Activated naive CD4-positive, alpha-beta T cell treated with anti-CD3 and anti-CD28 coated beads for 36 hours (primary cell): ENCODE measurements at places on chromosomes 11 and 22. TPM values are rescaled to one million over a fixed set of nuclear protein-coding genes. Genes with fewer than 3 reads are reported as not detected.

DNA sequence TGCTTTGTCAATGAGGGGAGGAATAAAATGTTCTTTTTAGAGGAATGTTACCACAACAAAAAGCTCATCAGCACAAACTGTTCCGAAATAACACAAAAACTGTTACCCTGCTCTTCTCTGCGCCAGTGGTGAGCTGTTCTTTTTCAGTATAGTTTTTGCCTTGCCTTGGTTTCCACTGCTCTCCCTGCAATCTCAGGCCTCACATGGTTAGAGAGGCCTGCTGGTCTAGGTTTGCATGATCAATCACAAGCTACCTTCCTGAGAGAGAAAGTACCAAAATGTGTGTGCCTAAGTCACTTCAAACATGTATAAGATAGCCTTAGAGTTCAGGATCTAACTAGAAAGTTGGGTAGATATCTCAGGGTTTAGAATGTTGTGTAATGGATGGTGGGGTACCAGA, 114.6 kb downstream of the STIM1 start:
- DNase-seq: peak; percentile 58

GRCh38 chr11:91984033-91984584, 240.5 kb upstream of the FAT3 start:
- DNase-seq: no peak

DNA sequence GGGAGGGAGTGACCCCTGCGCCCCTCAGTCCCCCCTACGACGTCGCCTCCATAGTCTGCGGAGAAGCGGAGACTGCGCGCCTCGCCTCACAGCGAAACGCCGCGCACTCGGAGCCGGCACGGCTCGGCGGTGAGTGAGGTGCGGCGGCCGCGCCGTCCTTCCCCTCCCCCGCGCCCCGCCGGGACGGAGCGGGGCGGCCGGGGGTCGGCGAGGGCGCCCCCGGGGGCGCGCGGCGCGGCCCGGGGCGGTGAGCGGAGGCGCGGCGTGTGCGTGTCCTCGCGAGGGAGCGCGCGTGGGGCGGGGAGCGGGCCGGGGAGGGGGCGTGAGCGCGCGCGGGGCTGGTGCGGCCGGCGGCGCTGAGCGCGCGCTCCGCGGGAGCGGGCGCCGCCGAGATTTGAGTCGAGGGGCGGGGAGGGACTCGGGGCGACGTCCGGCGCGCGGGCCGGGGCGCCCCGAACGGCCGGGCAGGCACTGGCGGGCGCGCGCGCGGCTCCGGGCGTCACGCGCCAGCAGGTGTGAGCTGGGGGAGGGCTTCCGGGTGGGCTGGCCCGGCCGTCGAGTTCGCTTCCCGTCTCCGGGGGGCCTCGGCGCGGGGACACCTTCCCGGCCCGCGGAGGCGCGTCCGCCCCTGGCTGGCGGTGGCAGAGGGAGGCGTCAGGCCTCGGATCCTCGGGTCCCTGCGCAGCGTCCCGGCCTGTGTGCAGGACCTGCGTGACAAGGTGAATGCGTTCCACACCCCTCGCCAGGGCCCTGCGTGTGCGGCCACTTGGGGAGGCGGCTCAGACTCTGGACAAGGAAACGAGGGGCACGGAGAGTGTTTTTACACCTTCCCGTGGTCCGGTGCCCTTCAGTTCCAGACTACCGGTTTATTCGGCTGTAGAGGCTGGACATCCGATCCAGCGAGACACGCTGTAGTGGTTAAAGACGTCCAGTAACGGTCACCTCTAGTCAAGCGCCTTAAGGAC, 50.4 kb downstream of the FAM83F start:
- DNase-seq: peak; percentile 80

The OR2D2 gene
- total RNA-seq: not detected

DNA sequence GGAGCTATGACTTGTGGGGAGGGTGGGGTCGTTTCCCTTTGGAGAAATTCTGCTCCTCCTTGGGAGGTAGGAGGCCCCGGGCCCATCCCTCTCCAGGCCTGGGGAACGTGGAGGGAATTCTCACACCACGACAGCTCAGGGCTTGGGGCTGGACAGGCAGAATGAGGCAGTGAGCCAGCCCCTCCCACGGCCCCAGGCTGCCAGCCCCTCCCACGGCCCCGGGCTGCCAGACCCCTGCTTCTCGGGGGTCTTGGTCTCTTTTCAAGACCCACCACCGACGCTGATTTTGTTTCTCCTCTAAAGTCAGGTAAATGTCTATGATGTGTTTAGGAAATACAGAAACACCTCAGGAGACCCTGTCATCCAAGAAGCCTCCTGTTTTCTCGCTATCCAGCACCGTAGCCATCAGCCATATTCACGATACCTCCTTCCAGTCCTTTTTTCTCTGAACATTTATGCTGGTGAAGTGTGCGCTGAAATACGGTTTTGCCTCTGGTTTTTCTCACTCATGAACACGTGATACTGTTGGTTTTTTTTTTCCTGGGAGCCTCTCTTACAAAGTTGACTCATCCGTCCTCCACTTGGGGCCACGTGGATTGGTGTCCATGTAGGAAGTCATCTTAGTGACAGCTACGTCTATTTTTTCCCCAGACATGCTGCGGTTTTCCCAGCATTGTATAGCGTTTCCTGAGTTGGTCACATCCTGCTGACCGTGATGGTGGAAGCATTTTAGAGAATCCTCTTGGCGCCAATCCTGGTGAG, 1219.6 kb downstream of the BRD1 start:
- DNase-seq: no peak

- DNase-seq: no peak
Measured at GRCh38 chr22:36797911-36798673, 18.7 kb downstream of the PVALB start.

DNA sequence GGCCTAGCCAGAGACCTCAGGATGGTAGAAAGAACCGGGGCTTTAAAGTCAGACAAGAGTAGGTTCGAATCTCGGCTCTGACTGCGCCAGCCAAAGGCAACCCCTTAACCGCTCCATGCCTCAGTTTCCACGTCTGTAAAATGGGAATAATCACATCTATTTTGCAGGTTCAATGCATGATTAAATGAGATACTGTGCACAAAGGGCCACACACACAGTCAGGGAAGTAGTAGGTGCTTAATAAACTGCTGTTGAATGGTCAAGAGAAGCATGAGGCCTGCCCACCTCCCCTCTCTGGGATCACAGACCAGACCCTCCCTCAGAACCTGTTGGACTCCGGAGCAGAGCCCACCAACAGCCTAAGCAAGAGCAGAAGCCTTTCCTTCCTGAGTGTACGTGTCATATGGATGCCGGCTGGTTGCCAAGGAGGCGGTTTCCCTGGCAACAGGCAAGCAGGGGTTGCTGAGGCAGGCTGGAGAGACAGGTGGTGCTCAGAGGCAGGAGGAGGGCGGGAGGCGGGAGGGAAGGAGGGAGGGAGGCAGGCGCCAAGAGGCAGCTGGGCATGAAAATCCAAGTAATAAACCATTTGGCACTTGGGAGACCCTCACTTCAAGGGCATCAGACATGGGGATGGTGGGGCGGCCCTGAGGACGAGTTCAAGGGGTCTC, 43.9 kb downstream of the NFAM1 start:
- DNase-seq: no peak

The GRIK4 gene
- total RNA-seq: not detected

GRCh38 chr11:71498091-71498490, 29.0 kb upstream of the KRTAP5-7 start:
- DNase-seq: no peak

The TH gene
- not detected for total RNA-seq
